ENCODE measurements at places on chromosomes 13 and 19. TPM values are rescaled to one million over a fixed set of nuclear protein-coding genes. Genes with fewer than 3 reads are reported as not detected.

GRCh38 chr13:78239714-78240113 is 321.1 kb upstream of the EDNRB start:
- H3K4me1 ChIP-seq = peaks cover 16% of the 10 kb centered on the region
- DNase-seq = no peak
- no peak overlapping the region for H3K4me3 ChIP-seq
- H3K27me3 ChIP-seq = no peaks in the 10 kb centered on the region
- H3K36me3 ChIP-seq = no peaks in the 10 kb centered on the region

PTGIR gene
- 0.24 TPM for total RNA-seq

TNFRSF19 gene
- 0.20 TPM for total RNA-seq

DNA sequence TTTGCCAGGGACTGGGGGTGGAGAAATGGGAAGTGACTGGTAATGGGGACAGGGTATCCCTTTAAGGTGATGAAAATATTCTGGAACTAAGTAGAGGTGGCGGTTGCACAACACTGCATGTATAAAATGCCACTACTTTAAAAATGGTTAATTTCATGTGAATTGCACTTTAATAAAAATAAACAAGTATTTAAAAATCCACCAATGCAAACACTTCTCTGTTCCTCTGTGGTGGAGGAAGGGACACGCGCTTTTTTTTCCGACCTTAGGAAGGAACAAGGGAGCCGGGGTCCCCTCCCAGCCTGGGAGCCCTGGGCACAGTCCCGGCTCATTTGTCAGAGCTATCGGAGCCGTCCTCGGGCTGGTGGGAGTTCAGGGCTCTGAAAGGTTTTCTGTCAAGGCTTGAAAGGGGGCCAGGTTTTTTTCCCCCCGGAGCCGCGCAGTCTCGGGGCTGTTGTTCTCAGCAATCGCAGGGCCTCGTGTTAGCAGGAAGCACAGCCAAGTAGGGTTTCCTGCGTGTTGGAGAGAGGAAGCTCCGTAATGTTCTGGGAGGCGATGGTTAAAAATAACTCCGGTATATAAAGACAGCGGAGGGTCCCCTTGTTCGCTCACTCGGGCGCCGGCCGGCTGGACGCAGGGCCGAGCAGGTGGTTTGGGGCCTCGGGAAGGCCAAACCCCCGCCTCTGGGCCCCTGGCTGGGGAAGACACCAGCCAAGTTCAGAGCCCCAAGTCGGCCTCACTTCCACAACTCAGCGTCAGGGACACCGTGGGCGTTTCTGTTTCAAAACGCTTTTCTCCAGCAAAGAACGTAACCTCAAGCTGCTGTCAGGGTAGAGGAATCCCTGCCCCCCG is 41.2 kb upstream of the KLF2 start:
- no peaks in the 10 kb centered on the region for H3K27me3 ChIP-seq
- H3K4me1 ChIP-seq = peaks cover 5% of the 10 kb centered on the region
- H3K36me3 ChIP-seq = no peaks in the 10 kb centered on the region
- H3K27ac ChIP-seq = peak overlapping the region; percentile 36
- no peak for DNase-seq
- no peak overlapping the region for H3K4me3 ChIP-seq

GRCh38 chr13:23470790-23471614 is 37.5 kb upstream of the SACS start:
- peaks cover 27% of the 10 kb centered on the region for H3K4me1 ChIP-seq
- no peak overlapping the region for H3K4me3 ChIP-seq
- peaks cover 2% of the 10 kb centered on the region for H3K27me3 ChIP-seq
- no peaks in the 10 kb centered on the region for H3K36me3 ChIP-seq

DNA sequence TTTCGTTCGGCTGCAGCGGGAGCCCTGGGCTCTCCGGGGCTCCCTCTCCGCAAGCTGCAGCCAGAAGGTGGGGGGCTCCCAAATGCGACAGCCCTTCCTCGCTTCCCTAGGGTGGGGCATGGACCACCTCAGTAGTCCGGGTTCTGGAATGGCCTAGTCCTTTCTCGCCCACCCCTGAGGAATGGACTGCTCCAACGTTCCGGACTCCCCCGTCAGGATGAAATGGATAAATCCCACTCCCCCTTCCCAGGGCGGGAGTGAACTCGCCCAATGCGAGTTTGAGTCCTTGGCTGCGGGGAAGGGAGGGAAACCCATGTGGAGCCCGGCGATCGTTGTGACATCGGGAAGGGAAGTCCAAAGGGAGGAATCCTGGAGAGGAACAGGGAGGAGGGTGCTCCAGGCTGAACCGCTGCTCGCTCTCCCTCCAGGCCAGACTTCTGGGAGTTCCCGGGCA is 5.5 kb downstream of the HRC start:
- peaks cover 48% of the 10 kb centered on the region for H3K27me3 ChIP-seq
- H3K4me1 ChIP-seq = peaks cover 33% of the 10 kb centered on the region
- H3K27ac ChIP-seq = peak overlapping the region; percentile 91
- peak; percentile 82 for DNase-seq

- no peak overlapping the region for H3K4me3 ChIP-seq
- H3K36me3 ChIP-seq = no peaks in the 10 kb centered on the region
- DNase-seq = no peak
- no peaks in the 10 kb centered on the region for H3K4me1 ChIP-seq
These were observed 52.0 kb upstream of the GAS6 start for GRCh38 chr13:113915786-113916329.

LYL1 gene
- 0.60 TPM for total RNA-seq

DNA sequence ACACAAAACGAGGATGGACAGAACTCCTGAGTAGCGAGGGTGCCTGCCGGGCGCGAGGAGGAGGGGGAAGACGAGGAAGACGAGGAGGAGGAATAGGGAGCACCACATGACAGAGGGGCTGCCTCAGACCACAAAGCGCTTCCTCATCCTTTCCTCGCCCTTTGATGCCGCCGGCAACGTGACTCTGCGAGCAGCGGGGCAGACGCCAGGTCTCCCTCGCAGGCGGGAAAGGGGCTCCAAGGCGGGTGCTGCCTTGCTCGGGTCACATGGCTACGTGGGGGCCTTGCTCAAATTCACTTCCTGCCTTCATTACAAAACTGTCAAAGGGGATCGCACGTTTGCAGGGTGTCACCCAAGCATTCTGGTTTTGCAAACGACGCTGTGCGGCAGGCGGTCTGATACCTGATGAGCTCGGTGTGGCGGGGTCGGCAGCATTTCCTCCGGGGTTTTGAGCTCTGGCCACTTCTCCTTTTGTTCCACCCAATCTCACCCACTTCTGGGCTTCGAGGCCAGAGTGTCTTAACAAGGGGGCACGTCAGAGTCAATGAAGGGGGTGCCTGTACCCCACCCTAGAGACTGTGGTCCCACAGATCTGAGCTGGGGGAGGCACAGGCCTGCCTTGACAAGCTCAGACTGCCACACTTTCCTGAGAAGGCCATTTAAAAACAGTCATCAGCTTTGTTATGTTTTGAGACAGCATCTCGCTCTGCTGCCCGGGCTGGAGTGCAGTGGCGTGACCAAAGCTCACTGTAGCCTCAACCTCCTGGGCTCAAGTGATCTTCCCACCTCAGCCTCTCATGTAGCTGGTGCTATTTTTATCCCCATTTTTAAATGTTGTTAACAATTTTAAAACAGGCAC is 14.9 kb downstream of the MAP2K2 start:
- H3K27ac ChIP-seq = no peak overlapping the region
- no peaks in the 10 kb centered on the region for H3K4me1 ChIP-seq
- no peak overlapping the region for H3K4me3 ChIP-seq
- no peaks in the 10 kb centered on the region for H3K27me3 ChIP-seq
- DNase-seq = no peak

MYO1F gene
- total RNA-seq = 3.2 TPM

DNA sequence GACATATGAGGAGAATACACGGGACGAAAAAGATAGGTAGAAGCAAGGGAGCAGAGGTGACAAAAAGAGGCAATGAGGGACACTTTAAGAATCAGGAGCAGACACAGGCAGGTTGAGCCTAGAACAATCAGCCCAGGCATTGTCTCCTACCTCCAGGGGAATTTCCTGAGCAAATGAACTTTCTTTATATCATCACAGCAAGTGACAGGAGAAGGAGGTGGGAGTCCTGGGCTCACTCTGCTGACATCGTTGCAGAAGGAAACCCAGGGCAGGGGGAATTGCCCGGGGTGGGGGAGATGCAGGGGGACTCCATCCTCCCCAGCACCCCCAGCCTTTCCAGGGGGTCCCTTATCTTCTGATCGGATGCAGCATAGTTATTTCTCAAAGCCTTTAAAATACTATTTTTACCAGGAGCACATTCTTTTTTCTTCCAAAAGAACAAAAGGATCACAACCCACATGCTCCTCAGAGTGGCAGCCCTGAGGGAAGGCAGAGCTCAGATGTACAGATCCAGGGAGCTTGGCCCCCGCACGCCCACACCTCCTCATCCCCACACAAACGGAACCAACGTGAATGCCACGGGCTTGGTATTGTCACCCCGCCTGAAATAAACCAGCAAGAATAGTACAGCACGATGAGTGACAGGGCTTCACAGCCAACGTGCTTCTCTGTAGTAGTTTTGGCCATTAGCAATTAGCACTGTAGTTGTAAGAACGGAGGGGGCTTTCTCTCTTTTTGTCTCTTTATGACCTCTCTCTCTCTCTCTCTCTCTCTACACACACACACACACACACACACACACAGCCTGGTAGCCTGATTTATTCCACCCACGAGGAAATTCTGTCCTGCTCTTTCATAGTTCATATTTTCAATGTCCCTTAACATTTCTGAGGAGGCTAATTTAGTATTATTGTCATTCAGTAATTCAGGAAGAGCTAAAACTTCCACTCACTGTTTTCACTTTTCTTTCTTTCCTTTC is 169.5 kb upstream of the UBL3 start:
- H3K4me1 ChIP-seq = peaks cover 53% of the 10 kb centered on the region
- no peak for DNase-seq
- no peak overlapping the region for H3K4me3 ChIP-seq
- no peak overlapping the region for H3K27ac ChIP-seq
- no peaks in the 10 kb centered on the region for H3K27me3 ChIP-seq

TRAPPC6A gene
- total RNA-seq = 59.7 TPM

IGFL3 gene
- not detected for total RNA-seq

GRCh38 chr19:2533686-2534422 is 57.9 kb downstream of the GADD45B start:
- H3K27ac ChIP-seq = no peak overlapping the region
- H3K36me3 ChIP-seq = peaks cover 20% of the 10 kb centered on the region
- no peak overlapping the region for H3K4me3 ChIP-seq
- no peaks in the 10 kb centered on the region for H3K4me1 ChIP-seq
- H3K27me3 ChIP-seq = no peaks in the 10 kb centered on the region

GRCh38 chr13:106521095-106521799 is 14.2 kb downstream of the EFNB2 start:
- no peaks in the 10 kb centered on the region for H3K36me3 ChIP-seq
- H3K27ac ChIP-seq = peak overlapping the region; percentile 71
